Cortex of kidney (tissue), 1 donor: ENCODE measurements at places on chromosomes 5 and 9.

DNA sequence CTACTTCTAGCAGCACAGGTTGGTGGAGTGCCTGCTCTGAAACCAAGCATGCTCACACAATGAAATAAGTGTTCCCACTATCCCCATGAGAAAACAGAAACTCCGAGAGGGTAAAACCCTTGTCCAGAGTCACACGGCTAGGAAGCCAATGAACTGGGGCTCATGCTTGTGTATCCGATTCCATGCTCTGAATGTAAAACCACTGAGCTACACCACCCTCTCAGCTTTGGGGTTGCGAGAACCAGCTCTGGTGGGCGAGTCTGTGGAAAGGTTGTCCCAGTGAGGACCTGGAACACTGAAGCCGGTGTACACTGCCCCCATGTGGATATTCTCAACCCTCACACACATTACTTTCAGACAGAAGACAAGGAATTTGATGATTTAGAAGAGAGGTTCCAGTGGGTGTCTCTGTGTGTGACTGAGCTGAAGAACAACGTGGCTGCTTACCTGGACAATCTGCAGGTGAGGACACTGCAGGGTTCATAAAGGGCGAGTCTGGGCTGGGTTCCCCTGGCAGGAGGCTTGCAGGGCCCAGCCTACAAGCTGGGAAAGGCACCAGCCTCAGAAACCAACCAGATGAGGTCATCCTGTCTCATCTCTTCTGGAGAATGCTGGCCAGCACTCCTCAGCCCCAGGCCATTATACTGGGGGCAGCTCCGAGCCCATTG is 37.4 kb downstream of the ARHGEF37 start:
- DNase-seq, result no peak

DNA sequence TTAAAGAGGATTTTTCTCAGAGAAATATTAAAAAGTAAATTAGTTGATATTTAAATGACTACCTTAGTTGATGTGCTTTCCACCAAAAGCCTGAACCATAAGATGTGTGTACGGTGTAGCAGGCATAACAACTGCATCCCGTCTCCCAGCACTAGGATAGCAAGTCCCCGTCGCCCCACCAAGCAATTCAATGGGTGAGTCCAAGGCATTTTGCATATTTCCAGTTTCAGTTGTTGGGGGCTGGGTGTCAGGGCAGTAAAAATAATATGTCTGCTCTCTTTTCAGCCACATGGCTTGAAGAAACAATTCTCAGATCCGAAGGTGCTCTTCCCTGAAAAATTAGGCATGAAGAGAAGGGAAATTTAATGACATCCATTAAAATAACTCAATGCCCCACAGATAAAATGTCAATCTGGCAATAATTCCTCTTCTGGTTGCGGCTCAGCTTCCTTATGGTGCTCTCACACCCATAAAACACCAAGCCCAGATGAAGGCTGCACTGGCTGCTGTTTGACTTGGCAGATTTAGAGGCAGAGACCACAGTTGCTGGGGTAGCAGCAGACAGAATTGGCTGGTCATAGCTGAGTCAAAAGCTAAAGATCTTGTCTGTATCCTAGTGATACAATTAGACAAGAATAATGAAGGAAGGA is 124.4 kb upstream of the ADCY2 start:
- no peak for DNase-seq

GRCh38 chr5:136425921-136426320 is 60.6 kb upstream of the TRPC7 start:
- no peak for DNase-seq

DNA sequence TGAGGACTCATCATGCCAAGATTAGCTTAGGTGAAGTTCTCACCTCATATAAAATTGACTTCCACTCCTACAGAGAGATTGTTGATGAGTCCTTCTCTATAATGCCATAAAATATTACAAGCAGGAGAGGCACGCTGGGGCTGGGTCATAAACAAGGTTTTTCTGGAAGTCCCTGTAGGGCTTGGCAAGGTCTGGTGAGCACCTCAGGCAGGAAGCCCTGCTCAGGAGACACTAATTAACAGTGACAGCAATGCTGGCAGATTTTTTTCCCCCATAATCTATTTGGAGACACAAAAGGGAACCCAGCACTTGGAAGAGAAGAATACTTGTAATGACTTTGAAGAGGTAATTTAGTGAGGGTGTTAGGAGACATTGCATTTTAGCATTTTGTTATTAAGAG is 118.7 kb downstream of the DIRAS2 start:
- DNase-seq, result no peak

DNA sequence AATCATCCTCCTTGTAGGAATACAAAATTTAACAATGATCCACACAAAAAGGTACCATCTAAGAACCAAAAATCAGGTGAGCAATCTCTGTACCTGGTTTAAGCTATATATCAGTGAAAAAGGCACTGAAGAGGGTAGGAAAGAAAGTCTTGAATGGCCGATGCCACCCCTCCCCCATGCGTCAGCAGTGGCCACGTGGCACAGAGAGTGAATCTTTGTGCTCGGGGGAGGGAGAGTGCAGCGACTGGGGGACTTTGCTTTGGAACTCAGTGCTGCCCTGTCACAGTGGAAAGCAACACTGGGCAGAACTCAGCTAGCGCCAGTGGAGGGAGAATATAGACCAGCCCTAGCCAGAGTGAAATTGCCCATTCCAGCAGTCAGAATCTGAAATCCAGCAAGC is 28.3 kb upstream of the PDE4D start:
- no peak for DNase-seq

DNA sequence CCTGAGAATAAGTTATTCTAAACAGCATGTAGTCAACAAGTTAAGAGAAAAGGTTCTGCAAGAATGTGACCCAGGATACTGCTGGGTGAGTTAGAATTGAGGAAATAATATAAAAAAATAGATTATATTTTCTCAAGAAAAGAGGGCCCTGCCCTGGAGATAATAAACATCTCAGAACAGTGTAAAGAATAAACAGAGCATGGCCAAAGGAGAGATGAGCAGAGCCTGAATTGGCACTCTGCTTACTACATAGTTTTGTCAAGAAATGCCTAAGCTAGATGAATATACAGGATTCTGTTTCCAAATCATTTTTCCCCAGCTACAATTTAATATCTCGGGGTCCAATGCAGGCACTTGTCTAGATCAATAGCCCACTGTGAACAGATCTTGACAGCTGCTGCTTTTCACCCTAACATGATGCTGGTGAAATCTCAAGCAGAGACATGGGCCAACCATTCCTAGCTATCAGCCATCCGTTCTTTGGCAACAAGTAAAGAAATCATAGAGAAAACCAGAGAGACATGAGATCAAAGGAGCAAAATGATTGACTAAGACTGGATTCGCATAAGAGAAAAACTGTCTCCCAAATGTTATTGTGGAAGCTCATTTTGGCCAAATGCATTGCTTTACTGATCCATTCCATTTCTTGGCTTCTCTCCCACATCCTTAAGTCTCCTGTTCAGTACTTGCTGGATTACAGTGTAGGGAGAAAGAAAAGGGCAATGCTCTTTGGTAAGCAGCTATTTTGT is 173.2 kb downstream of the PRELID2 start:
- DNase-seq, result no peak

DNA sequence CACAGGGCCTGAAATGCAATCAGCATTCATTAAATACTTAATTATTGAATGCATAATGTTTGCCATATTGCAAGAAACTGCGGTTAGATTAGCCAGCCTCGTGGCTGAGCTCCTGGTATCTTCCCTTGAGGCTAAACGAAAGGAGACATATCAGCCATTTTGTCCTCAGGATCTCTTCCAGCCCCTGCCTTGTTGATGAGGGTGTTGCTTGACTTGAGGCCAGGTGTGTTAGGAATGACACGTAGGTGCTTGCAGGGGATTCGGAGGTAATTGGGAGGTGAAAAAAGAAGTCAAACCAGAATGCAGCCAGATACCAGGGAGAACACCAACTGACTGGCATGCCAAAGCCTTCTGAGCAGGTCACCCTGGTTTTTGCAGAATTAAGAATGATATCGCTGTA is 12.5 kb downstream of the SH3RF2 start:
- DNase-seq, result no peak

DNA sequence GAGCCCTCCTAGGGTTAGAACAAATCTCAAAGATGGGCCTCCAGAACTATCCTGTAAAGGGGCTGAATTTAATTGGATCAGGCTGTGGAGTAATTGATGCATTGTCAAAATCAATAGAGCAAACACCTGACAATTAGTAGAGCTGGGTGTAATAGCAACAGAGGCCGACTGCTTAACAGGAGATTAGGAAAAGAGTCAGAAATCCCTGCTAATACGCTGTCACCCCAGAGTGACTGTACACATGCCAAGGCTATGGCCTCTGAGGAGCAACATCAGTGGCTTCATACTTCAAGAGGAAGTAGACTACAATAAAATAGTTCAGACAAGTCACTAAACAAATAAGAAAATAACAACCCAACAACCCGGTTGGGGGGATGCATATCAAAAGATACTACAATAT is 18.7 kb upstream of the GRPEL2 start:
- DNase-seq, result no peak

DNA sequence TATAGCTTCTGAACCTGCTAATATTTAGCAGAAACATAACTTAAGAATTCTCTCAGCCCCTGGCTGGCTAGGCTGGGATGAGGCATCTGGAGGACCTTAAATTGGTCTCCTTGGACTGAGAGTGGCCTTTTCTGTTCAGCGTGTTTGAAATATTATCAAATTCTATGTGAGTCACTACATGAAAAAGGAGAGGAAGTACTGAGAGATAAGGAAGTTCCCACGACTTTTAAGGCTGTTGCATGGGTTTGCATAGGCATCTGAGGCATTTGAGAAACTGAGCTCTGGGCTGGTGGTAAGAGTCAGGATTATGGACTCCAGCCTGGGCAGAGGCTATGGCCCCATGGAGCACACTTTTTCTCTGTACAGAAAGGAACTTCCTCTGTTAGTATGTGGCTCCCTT is 816.2 kb upstream of the GRAMD2B start:
- DNase-seq, result no peak

DNA sequence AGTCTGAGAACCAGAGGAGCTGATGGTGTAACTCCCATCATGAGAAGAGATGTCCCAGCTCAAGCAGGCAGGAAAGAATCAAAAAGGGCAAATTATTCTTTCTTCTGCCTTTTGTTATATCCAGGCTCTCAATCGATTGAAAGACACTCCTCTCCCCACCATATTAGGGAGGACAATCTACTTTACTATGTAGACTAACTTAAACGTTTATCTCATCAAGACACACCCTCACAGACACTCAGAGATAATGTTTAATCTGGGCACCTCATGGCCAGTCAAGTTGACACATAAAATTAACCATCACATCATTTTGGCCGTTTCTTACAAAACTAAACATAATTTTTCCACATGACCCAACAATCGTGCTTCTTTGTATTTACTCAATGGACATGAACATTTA is 534.3 kb upstream of the RORB start:
- DNase-seq, result no peak

- no peak for DNase-seq
These were observed 330.7 kb downstream of the CAAP1 start for GRCh38 chr9:26561928-26562327.

- no peak for DNase-seq
These were observed 193.7 kb downstream of the TSSK1B start for GRCh38 chr5:113240951-113241726.

- DNase-seq, result no peak
These were observed 87.6 kb downstream of the MAP1B start for GRCh38 chr5:72194846-72195245.

DNA sequence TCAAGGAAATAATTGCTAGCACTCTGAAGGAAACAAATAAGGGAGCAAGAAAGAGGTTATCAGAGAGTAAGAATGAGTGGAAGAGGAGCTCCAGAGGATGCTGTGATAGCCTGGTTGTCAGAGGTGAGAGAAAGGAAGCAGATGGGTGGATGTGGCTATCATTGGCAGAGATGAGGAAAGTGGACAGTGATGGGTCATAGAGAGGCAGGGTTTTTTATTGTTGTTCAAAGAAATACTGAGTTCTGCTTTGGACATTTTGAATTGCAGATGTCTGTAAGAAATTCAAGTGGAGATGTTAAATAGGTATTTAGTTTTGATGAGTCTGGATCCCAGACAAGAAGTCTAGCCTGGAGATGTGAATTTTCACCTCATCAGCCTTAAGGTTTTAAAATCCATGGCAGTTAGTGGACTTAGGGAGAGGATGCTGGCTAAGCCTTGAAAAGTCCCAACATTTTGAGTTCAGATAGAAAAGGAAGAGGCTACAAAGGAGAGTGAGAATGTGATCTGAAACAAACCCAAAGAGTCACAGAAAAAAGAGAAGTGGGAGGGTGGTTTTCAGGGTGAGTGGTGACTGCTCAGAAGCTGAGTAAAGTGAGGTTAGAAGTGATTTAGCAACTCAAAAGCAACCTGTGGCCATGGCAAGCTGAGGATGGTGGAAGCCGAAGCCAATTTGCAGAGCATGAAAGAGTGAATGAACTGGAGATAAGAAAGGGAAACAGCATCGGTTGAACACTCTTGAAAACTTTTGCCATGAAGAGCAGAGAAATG is 50.4 kb downstream of the PPIC start:
- DNase-seq, result no peak

GRCh38 chr5:141493500-141494422 is 4.9 kb downstream of the PCDHGC5 start:
- no peak for DNase-seq

GRCh38 chr5:172452398-172453205 is 1.7 kb downstream of the SH3PXD2B start:
- DNase-seq, result no peak

- DNase-seq, result no peak
These were observed 267.5 kb downstream of the MSX2 start for GRCh38 chr5:174991847-174992246.

GRCh38 chr9:37905131-37905505 is 1.2 kb upstream of the SLC25A51 start:
- DNase-seq, result no peak

DNA sequence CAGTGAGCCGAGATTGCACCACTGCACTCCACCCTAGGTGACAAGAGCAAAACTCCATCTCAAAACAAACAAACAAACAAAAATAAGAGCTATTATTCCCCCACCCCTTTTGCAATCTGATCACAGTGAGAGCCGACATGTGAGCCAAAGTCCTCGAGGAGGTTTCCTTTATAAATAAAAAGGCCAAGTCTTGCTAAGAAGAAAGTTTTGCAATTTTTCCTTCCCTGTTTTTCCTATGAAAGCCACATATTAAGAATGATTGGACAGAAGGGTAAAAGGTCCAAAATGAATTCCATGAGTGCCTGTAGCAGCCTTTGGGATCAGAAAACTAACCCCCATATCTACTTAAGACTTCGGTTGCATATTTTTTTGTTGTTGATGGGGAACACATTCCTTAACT is 179.7 kb downstream of the TSSK1B start:
- no peak for DNase-seq
